ENCODE measurements at places on chromosomes 12 and 14. TPM values are rescaled to one million over a fixed set of nuclear protein-coding genes. Genes with fewer than 3 reads are reported as not detected.

DNA sequence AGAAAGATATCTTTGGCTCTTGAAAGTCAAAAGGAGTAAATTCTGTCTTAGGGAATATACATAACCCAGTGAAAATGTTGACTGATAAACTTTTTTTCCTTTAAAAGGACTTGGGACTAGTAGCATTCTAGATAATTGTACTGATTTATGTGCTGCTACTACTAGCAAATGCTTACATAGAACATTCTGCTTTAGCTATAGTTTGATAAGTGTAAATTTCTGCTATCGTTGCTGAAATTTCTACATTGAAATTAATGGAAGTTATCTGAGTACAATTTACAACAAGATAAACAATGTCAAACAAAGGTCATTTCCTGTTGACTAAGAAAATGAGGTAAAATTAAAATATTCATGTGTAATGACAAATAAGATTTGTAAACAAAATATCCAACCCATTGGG, 48.3 kb upstream of the CNTN1 start:
- DNase-seq, result no peak

DNA sequence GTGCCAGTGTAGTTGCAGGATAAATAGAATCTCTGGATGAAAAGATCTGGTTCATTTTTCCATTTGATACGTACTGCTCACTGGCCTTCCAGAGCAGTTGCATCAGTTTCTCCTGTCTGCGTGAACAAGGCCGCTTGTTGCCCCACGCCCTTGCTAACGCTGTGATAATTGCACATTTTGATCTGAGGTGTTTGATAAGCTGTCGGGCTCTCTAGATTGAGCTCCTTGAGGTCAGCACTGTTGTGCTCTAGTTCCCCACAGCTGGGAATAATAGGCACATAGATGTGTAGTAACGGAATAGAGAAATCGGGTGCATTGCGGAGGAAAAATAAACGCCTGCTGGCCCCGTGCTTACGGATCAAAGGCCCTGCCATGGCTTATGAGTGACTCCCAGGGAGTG, 42.8 kb upstream of the TRAF3 start:
- DNase-seq, result no peak

DNA sequence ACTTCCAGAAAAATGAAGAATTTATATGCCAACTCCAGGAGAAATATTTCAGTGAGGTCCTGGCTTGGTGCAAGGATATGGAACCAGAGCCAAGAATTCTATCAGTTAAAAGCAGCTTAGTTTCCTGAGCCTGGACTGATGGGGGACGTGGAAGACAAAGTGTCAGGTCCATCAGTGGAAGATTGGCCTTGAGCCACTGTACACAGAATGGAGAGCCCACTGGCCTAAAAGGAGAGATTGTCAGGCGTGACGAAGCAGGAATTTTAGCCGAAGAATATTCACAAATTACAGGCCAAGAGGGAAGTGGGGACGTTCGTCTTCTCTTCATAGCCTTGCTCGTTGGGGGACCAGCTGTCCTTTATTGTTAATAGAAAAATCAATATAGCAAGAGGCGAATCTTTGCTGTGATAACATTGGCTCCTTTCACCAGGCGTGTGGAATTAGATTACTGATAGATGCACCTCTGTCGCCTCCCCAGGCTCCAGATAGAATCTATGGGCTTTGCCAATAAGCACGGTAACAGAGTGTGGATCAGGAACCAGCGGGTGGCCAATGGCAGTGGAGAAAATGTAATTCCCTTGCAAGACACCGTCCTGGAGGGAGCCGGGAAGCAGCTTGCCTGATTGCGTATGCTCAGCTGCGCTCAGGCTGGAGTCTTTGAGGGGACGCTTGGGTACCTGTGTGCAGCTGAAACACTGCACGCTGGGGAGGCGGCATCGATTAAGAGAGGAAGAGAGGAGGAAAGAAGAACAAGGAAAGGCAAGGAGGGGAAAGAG, 56.4 kb downstream of the TMEM132C start:
- DNase-seq, result peak; percentile 33

Gene KSR2
- total RNA-seq, result 0.47 TPM

Gene TC2N
- 2.5 TPM for total RNA-seq
